ENCODE measurements at places on chromosomes 7 and 10.

GRCh38 chr7:50637725-50638643, 72.8 kb upstream of the DDC start:
- no peak for DNase-seq

GRCh38 chr7:4702961-4703512, 20.9 kb downstream of the FOXK1 start:
- DNase-seq = no peak

DNA sequence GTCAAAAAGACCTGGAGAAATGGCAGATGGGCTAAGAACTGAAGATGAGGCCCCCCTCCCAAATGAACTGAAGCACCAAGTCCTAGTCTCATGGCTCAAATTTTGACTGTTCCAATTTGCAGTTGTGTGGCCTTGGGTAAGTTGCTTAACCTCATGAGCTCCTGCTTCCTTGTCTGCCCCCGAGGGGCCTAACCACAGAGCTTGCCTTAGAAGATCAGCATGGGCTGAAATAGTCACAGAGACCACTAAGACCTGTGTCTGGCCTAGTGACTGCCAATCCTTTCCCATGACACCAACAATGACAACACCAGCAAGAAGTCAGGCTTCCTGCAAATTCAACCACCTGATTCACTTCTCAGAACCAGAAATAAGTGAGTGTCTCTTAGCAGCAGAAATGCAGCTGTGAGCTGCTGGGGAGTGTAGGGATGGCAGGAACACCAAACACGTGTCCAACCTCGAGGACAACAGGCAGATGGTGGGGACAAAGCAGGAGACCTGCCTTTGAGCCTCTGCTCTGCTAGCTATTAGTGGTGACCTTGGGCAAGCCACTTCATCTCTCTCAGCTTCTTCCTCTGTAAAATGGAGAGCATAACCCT, 23.7 kb downstream of the CRHR2 start:
- DNase-seq = no peak

DNA sequence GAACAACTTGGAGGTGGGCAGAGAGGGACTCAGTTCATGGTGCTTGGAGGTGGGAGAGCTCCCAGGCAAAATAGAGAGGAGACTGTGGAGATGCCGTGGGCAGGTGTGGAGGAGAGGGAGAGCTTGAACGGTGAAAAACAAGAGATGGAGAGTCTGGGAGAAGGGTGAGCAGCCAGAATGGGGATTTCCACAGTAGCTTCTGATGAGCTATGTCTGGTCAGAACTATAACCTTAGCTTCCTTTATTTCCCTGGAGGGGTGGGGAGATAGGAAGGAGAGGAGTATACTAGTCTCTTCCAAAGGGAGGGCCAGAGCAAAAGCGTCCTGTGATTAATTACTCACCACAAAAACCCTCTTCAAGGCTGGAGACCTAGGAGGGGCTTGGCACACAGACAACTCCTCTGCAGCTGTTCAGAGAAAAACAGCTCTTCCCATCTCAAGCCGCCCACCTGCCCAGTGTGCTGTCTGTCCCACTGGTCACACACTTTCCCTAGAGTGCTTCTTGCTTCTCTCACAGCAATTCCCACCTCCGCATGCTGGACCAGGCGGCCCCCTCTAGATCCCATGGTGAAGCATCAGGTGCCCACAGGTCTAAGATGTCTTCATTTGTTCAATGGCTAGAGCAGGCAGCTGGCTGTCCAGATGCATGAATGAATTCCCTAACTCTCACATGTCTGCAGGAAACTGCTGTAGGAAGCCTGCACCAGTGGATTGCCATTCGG, 41.9 kb downstream of the TAS2R41 start:
- DNase-seq = peak; percentile 15

DNA sequence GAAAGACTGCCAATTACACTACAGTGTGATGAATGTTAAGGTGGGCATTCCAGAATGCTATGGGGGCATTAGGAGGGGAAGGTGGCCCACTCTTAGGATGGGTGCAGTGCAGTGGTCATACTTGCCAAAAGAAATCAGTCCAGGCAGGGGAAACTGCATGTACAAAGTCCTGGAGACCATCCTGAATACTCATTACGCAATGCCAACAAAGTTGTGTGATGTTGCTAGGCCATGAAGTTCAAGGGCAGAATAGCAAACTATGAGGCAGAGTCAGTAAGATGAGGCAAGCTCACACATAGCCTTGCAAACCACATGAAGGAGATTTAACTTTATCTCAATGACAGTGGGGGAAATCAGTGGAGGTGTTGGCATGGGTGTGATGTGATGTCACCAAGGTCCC, 49.8 kb upstream of the SLC35B4 start:
- no peak for DNase-seq

DNA sequence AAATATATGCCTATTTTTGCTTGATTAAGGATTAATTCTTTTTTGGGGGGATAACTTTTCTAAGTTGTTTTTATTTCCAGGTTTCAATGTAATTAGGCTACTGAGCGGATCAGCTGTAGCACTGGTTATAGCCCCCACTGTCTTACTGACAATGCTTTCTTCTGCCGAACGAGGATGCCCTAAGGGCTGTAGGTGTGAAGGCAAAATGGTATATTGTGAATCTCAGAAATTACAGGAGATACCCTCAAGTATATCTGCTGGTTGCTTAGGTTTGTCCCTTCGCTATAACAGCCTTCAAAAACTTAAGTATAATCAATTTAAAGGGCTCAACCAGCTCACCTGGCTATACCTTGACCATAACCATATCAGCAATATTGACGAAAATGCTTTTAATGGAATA, 1.0 kb downstream of the LRRTM3 start:
- DNase-seq = no peak

DNA sequence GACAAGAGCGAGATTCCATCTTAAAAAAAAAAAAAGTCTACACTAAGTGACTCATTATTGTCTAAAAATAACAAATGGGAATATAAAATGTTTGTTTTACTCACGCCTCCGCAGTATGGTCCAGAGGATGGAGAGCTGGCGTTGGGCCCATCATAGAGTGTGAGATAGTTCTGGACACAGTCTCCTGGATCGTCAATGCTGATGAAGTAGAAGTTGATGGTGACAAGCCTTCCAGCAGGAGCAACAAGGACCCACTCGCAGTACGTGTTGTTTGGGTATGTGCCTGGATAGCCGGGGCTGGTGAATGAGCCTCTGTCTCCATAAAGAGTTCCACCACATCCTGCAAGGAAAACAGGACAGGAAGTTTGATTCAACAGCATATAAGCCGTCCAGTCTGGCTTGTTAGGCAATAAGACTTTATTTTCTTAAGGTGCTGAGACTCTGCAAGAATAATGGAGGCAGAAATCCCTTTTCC, 11.5 kb upstream of the RSU1 start:
- DNase-seq = no peak

- DNase-seq = peak; percentile 33
Measured at GRCh38 chr7:28855538-28856217, 102.5 kb downstream of the TRIL start.

DNA sequence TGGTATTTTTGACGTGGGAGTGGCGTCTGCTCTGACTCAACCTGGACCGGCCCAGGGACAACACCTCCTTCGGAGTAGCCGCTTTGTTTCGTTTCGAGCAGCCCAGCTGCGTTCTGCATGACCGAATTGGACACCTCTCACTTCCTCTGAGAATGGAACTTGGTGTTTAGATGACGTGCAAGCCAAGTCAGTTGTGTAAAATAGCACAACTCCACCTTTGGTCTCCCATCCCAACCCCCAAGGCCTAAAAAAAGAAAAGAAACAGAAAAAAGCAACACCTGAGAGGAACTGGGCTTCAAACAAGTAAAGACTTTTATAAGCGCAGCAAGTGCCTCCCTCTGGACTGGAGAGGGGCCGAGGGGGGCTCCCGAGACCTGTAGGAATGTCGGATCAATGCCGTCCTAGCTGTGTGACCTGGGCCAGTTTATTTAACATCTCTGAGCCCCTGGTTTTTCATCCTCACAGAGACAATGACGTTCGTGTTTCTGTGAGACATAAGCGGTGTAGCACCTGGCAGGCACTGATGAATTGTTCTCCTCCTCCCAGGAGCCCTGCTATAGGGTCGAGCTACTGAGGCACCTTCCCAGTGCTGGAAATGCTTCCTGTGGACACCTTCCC, 52.0 kb upstream of the SMNDC1 start:
- no peak for DNase-seq

- no peak for DNase-seq
Measured at GRCh38 chr7:113873554-113874151, 45.2 kb downstream of the PPP1R3A start.

DNA sequence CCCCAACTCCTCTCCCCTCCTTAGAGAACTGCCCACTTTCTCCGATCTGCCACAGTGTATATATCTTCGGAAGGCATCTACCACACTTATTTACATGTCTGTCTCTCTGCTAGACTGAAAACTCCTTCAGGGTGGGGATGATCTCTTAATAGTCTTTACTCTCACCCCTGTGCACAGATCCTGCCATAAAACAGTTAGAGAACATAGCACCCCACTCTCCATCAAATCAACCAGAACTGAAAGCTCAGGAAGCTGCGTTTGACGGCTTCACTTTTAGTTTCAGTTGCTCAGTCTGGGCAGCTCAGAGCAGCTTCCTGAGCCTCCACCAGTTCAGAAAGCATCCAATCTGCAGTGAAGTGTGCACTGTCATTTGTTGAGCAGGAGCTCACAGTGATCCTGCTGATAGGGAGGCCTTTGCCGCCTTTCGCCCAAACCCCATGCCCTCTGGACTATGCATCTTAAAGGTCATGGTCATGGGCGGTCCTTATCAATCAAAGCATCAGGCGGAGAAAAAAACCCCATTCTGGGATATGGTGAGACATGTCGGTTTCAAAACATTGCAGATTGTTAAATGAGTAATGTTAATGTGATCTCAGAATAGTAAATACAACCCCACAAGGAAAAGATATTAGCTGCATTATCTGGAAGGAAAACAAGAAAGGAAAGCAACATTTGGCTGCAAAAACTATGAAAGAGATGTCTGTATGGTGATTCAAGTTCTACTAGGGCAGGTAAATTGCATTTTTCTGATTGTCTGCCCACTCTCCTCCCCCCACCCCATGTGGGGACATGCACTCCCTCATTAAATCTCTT, 167.1 kb upstream of the ADO start:
- DNase-seq = peak; percentile 3

DNA sequence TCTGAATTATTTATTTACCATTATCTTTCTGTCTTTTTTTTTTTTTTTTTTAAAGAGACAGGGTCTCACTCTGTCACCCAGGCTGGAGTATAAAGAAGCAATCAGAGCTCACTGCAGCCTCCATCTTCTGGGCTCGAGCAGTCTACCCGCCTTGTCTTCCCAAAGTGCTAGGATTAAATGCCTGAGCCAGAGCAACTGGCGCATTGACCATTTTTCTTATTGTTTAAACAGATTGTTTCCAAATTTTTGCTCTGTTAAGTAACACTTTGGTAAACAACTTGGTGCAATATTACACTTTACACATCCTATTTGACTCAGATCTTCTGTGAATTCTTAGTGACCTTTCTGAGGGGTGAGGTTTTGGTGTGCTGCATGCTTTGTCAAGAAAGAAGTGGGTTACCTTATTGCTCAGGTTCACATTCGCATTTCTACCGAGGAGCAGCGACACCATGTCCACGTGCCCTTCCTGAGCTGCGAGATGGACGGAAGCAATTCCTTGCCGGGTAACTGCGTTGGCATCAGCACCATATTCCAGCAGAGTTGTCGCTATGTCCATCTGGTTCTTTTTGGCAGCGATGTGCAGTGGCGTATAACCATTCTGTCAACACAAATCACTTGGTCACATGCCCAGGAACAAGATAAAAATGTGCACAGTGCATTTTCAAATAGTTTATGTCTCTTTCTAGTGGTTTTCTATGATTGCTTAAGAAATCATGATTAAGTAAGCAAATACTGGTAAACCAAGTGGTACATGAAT, 203.2 kb downstream of the ANK3 start:
- DNase-seq = no peak

DNA sequence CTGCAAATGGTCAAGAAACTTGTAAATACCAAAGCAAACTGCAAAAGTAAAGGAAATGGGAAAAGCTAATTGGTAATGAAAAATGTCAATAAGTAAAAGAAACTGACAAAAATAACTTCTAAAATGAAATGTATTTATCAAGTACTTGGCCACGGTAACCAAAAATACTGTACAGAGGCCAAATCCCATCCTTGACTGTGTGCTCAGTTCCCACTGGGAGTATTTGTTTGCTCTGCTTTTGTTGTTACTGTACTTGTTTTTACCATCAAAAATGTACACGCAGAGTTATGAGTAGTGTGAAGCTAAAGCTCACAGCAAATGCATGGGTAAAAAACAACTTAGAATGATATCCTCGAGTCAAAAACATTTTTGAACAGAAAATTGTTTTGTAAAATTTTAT, 31.1 kb downstream of the ENKUR start:
- DNase-seq = no peak

GRCh38 chr10:105192861-105193260, 551.8 kb downstream of the SORCS3 start:
- no peak for DNase-seq

- DNase-seq = no peak
Measured at GRCh38 chr7:94476251-94476840, 33.3 kb upstream of the CASD1 start.

DNA sequence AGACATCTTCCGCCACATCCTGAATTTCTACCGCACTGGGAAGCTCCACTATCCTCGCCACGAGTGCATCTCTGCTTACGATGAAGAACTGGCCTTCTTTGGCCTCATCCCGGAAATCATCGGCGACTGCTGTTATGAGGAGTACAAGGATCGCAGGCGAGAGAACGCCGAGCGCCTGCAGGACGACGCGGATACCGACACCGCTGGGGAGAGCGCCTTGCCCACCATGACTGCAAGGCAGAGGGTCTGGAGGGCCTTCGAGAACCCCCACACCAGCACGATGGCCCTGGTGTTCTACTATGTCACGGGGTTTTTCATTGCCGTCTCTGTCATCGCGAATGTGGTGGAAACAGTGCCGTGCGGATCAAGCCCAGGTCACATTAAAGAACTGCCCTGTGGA, 1.9 kb downstream of the KCND2 start:
- DNase-seq = no peak

GRCh38 chr7:103120362-103120761, 28.5 kb downstream of the NAPEPLD start:
- no peak for DNase-seq

DNA sequence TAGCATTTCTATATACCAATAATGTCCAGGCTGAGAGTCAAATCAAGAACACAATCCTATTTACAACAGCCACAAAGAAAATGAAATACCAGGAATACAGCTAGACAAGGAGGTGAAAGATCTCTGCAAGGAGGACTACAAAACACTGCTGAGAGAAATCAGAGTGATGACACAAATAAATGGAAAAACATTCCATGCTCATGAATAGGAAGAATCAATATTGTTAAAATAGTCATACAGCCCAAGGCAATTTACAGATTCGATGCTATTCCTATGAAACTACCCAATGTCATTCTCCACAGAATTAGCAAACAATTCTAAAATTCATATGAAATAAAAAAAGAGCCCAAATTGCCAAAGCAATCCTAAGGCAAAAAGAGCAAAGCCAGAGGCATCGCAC, 116.8 kb upstream of the ZNF32 start:
- DNase-seq = no peak

DNA sequence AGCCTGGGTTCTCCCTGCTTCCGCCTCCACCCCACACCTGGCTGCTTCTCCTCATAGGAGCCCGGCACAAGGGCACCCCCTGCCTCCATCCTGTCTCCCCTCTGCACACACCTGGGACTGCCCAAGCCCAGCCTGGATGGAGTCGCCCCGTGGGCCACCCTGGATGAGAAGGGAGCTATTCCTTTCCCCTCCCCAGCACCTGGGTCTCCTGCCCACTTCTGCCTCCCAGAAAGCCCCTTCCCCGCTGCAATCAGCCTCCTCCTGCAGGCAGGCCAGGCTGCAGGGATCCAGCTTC, 45.2 kb downstream of the ELFN1 start:
- no peak for DNase-seq
